Activated CD4-positive, alpha-beta memory T cell treated with anti-CD3 and anti-CD28 coated beads, Interleukin-2, amount 10 ng/mL, durations not matched to agents 7 days and 5 days (primary cell): ENCODE measurements at places on chromosomes 5 and 9.

DNA sequence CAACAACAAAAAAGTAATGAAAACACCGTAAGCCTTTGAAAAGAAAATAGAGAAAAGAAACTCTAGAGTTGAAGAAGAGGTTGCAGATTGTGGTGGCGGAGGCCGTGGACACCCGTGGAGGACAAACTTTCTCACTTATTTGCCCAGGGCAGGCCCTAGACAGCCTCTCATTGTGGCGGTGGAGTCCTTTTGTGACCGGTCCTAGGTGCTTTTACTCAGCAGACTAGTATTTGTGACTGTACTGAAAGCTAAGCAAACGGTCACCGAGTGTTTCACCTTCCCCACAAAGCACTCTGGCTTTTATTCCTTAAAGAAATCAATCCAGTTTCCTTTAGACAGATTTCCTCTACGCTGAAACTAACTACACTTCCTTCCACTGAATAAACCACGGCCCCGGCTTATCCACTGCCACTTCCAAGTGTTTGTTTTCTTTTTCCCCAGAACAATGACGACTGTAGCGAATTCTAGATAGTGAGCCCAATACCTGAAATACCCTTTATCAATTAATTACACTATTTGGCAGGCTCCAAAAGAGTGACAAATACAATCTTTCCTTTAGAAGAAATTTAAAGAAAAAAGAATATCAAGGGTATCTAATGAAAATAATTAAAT is 210.2 kb upstream of the TARS1 start:
- no peak for DNase-seq
- H3K27me3 ChIP-seq, result no peaks in the 10 kb centered on the region
- H3K4me1 ChIP-seq, result peaks cover 5% of the 10 kb centered on the region
- H3K36me3 ChIP-seq, result no peaks in the 10 kb centered on the region
- H3K4me3 ChIP-seq, result no peak overlapping the region
- H3K27ac ChIP-seq, result no peak overlapping the region

DNA sequence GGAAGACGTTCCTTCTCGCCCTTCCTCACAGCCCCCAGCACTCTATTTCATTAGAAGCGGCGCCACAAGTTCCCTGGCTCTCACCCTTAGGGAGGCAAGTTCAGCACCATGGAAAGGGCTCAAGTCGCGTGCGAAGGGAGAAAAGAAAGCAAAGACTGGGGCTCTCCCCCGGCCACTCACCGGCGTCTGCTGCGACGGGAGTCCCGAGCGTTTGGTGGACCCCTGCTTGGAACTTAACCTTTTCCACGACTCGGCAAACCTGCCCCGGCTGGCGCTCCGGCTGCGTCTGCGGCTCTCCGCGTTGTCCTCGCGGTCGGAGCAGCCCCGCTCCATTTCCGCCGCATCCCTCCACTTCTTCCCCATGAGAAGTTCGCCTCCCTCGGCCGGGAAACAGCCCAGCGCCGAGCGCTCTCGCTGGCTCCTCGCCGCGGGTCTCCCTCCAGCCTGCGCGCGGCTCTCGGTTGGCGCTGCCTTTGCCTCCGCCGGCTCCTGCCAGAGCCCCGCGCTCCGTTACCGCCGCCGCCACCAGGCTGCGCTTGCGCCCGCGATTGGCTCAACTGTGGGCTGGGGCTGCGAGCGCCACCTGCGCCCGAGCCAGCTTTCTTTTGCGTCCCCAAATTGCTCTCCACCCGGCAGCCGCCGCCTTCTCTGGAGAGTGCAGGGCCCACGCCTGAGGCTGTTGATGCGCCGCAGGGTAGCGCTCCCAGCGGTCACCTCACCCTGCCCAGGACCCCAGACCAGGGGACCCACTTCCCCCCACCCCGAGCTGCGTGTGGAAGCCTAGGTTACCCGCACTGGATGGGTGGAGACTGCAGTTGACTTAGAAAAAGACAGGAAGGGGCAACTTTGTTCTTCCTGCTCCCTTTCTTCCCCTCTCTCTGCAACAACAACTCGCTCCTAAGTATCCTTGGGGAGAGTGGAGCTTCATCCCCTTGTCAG is 321.6 kb downstream of the CEMIP2 start:
- no peaks in the 10 kb centered on the region for H3K36me3 ChIP-seq
- no peak overlapping the region for H3K27ac ChIP-seq
- peaks cover 37% of the 10 kb centered on the region for H3K27me3 ChIP-seq
- no peaks in the 10 kb centered on the region for H3K4me1 ChIP-seq

- DNase-seq, result no peak
- H3K4me3 ChIP-seq, result no peak overlapping the region
- no peak overlapping the region for H3K27ac ChIP-seq
- peaks cover 15% of the 10 kb centered on the region for H3K4me1 ChIP-seq
- H3K36me3 ChIP-seq, result no peaks in the 10 kb centered on the region
- H3K27me3 ChIP-seq, result peaks cover 12% of the 10 kb centered on the region
These were observed 2.8 kb downstream of the LCN6 start for GRCh38 chr9:136745389-136746154.

GRCh38 chr9:35976726-35977125 is 18.8 kb upstream of the OR2S2 start:
- no peak for DNase-seq
- H3K4me3 ChIP-seq, result no peak overlapping the region
- H3K27me3 ChIP-seq, result peaks cover 81% of the 10 kb centered on the region
- peaks cover 12% of the 10 kb centered on the region for H3K36me3 ChIP-seq
- H3K27ac ChIP-seq, result no peak overlapping the region
- H3K4me1 ChIP-seq, result peaks cover 4% of the 10 kb centered on the region

DNA sequence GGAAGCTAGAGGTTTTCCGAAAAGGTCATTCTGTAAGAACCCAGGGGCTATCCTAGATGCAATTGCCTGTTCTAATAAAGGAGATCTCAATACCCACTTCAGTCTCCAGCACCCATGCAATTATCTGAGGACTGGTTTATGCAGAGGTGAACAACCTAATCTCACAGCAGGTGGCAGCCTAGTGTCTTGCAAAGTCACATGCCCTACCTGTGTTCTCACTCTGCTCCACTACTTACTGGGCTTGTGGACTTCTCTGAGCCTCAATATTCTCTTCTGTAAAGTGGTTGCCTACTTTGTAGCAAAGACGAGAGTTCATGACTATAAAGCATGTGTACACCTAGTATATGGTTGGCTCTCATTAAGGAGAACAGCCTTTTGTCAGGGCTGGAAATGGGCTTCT is 21.0 kb upstream of the ALDH1B1 start:
- H3K4me3 ChIP-seq, result no peak overlapping the region
- peaks cover 3% of the 10 kb centered on the region for H3K27me3 ChIP-seq
- H3K36me3 ChIP-seq, result no peaks in the 10 kb centered on the region
- H3K27ac ChIP-seq, result no peak overlapping the region
- DNase-seq, result peak; percentile 22
- H3K4me1 ChIP-seq, result no peaks in the 10 kb centered on the region

DNA sequence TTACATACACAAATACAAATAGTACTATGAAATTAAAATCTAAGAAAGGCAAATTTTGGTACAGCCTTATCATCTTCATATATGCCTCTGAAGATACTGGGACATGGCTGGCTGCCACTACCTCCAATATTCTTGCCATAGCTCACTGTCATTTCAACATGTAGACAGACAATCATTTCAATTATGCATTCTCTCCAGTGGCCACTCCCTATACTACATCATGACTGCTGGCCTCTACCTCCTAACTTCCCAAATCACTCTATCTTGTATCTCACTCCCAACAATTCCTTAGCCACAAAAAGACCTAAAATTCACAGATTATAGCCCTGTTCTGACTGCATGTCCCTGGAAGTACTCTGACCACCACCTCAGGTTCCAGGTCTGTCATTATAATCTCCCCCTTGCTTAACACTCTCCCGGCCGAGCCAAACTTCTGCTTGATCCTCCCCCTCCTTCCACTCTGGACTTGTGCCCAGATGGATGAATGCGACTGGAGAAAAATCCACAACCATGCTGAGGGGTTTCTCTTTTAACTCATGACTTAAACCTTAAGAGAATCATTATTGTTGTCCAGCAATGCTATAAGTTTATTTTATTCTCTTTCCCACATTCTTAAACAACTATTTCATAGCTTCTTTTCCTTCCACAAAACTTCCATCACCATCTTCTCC is 225.3 kb upstream of the TLE4 start:
- no peaks in the 10 kb centered on the region for H3K36me3 ChIP-seq
- H3K4me3 ChIP-seq, result no peak overlapping the region
- H3K27me3 ChIP-seq, result no peaks in the 10 kb centered on the region
- no peak overlapping the region for H3K27ac ChIP-seq

- peaks cover 4% of the 10 kb centered on the region for H3K36me3 ChIP-seq
- DNase-seq, result no peak
- no peak overlapping the region for H3K27ac ChIP-seq
- no peak overlapping the region for H3K4me3 ChIP-seq
- peaks cover 10% of the 10 kb centered on the region for H3K4me1 ChIP-seq
- peaks cover 14% of the 10 kb centered on the region for H3K27me3 ChIP-seq
These were observed 2.9 kb upstream of the LPCAT1 start for GRCh38 chr5:1526681-1527131.

DNA sequence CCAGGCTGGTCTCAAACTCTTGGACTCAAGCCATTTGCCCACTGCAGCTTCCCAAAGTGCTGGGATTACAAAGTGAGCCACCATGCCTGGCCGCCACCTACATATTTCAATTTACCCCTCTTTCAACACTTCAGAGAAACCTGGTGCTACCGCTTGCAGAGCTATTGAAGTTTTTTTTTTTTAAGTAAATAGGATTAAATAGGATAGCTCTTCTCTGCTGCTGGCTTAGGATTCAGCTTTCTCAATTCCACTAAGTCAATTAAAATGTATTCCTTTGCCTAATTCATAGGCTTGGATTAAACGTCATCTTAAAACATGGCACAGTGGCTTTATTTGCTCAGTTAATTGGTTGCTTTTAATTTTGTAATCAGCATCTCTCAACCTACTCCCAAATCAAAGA is 41.0 kb downstream of the KIAA1191 start:
- H3K27ac ChIP-seq, result no peak overlapping the region
- DNase-seq, result no peak
- no peaks in the 10 kb centered on the region for H3K27me3 ChIP-seq
- no peaks in the 10 kb centered on the region for H3K4me1 ChIP-seq

DNA sequence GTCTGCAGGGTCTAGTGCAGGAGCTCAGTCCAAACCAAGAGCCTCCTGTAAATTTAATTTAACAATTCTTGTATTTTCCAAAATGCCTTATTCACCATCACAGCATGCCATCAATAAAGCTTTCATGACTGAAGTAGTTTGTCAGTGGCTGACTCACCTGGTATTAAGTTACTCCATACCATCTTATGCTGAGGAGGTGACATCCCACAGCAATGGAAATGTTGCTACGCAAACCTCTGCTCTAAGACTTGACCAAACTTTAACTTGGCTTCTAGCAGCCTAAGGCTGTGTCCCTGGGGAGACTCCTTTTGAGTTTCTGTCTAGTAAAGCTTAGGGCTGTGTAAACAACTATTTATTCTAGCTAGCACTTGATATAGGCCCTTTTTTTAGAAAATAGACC is 1231.3 kb upstream of the CDH18 start:
- H3K27me3 ChIP-seq, result no peaks in the 10 kb centered on the region
- no peak overlapping the region for H3K4me3 ChIP-seq
- H3K36me3 ChIP-seq, result no peaks in the 10 kb centered on the region
- H3K27ac ChIP-seq, result no peak overlapping the region

DNA sequence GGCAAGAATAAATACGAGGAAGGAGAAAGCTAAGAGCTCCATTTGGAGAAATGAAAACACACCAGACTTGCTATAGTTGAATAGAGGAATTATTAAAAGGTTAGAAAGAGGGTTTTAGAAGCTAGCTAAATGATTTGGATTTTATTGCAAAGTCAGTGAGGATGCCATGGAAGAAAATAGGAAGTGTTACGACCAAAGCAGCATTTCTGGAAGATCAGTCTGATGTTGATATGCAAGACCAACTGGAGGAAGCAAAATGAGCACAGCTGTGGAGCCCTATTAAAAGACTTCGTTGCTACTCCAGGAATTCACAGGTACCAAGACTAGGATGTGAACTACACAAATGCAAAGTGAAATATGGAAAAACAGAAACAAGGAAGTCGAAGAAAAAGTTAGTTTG is 2.1 kb downstream of the DHX29 start:
- peaks cover 9% of the 10 kb centered on the region for H3K4me1 ChIP-seq
- H3K36me3 ChIP-seq, result peaks cover 25% of the 10 kb centered on the region

- no peaks in the 10 kb centered on the region for H3K36me3 ChIP-seq
- no peak for DNase-seq
- H3K27ac ChIP-seq, result no peak overlapping the region
- peaks cover 1% of the 10 kb centered on the region for H3K27me3 ChIP-seq
These were observed 152.5 kb downstream of the TRIO start for GRCh38 chr5:14295610-14296009.

GRCh38 chr5:82319651-82320376 is 41.7 kb upstream of the RPS23 start:
- no peaks in the 10 kb centered on the region for H3K36me3 ChIP-seq
- no peak overlapping the region for H3K4me3 ChIP-seq
- H3K4me1 ChIP-seq, result no peaks in the 10 kb centered on the region
- H3K27ac ChIP-seq, result no peak overlapping the region
- no peak for DNase-seq
- peaks cover 21% of the 10 kb centered on the region for H3K27me3 ChIP-seq

- no peaks in the 10 kb centered on the region for H3K4me1 ChIP-seq
- H3K27me3 ChIP-seq, result no peaks in the 10 kb centered on the region
- H3K27ac ChIP-seq, result no peak overlapping the region
- DNase-seq, result no peak
- no peak overlapping the region for H3K4me3 ChIP-seq
- H3K36me3 ChIP-seq, result no peaks in the 10 kb centered on the region
These were observed 36.1 kb downstream of the MARCHF11 start for GRCh38 chr5:16143361-16144049.

DNA sequence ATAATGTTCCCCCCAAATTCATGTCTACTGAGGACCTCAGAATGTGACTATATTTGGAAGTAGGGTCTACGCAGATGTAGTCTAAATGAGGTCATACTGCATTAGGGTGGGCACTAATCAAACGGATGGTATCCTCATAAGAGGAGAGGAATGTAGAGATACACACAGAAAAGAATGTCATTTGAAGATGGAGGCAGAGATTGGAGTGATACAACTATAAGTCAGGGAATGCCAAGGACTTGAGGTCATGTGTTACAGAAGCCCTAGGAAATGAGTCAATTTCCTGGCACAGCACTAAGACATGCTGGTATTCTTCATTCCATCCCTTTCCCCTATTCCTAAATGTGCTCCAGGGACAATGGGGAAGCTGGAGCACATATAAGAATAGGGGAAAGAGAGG is 758 bp upstream of the PDCD1LG2 start:
- H3K36me3 ChIP-seq, result peaks cover 19% of the 10 kb centered on the region
- peak overlapping the region; percentile 28 for H3K4me3 ChIP-seq
- peak overlapping the region; percentile 95 for H3K27ac ChIP-seq

DNA sequence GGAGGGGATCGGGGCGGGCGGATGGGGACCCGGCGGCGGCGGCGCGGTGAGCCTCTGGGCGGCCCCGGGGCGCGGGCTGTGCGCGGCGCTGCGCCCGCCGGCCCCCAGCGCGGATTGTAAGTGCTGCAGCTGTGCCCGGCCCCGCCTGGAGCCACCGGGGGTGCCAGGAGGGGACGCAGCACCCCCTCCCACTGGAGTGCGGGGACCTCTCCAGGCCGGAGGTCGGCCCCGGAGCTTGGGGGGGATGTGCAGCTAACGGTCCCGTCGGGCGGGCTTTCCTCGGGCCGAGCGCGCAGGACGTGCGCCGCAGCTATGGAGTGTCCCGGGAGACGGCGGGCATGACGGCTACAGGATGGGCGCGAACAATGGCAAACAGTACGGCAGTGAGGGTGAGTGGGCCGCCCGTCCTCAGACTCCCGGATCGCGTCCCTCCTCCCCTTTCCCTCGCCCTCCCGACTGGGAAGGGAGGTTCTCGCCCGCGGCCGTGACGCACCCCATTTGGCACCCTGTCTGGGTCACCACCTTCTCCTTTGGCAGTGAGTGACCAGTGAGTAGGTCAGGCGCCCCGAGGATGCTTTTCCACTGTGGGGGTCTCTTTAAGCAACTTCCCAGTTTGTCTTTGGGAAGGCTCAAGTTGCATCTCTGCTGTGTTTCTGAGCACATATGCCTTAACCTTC is 483 bp downstream of the FBXL7 start:
- H3K27ac ChIP-seq, result no peak overlapping the region
- no peaks in the 10 kb centered on the region for H3K4me1 ChIP-seq
- H3K36me3 ChIP-seq, result peaks cover 4% of the 10 kb centered on the region
